AG09319 (cell line): ENCODE measurements at places on chromosomes 7 and 10.

GRCh38 chr10:61763778-61764177 lies 101.0 kb downstream of the CABCOCO1 start:
- DNase-seq = no peak

GRCh38 chr10:30368065-30368718 lies 19.1 kb upstream of the MTPAP start:
- no peak for DNase-seq

GRCh38 chr7:139339025-139339424 lies 2.1 kb upstream of the FMC1 start:
- DNase-seq = no peak

DNA sequence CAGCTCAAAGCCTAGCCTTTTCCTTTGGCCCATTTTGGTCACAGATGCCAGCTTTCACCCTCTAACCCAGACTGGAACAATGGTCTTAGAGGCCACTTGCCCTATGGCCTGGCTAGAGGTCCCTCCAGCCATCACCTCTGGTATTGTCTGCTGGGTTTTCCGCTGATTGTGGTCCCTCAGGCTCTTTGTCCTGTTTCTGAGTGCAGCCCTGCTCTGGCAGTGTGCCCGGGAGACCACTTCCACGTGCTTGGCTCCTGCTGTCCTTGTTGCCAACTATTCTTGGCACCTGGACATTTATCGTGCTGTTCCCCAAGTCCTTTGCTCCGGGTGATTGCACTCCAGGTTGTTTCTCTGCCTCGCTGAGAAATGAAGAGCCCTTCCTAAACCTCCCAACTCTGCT lies 53.3 kb upstream of the FAM180A start:
- no peak for DNase-seq

DNA sequence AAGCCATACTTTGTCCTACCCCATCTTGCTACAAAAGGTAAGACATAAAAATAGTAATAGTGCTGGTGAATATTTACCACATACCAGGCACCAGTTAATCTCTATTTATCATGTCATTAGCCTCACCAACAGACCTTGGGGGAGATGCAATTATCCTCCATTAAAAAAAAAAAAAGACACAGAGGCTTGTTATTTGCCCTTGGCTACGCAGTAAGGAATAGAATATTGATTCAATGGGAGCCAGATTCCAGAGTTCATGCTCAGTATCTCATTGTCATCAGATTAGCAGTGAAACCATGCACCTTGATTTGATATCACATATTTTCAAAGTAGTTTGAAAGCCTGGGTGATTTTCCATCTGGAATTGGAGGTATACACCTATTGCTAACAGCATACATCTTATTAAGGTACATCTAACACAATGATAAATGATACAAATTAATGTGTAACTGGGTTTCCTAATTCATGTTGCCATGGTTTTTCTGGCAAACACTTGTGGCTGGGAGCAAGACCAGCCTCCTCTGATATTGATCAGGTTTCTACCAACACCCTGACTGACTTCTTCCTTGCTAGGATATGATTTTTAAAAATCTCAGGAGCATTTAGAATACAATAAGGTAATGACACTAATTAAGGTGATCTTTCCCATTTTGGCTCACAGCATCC lies 67.1 kb upstream of the PRR15 start:
- DNase-seq = no peak

GRCh38 chr7:50197549-50197948 lies 104.5 kb upstream of the ZPBP start:
- no peak for DNase-seq

GRCh38 chr7:130288829-130289228 lies 4.1 kb upstream of the CPA4 start:
- DNase-seq = no peak

DNA sequence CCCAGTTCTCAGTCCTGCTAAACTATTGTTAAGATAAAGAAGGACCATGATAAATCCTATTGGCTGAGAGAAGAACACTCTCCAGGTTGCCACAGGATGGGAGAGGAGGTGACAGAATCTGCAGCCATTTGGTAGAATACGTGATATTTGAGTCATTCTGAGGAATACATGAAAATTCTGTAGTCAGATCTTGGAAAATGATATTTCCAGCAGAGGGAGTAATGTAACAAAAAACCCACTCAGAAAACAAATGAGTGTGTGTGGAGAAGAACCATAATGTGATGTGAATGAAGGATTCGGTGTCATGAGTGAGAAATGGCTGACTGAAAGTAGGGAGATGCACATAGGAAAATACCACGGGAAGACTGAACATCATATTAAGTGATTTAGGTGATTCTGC lies 128.5 kb upstream of the PFKP start:
- no peak for DNase-seq

GRCh38 chr10:94200146-94200837 lies 162.4 kb downstream of the NOC3L start:
- no peak for DNase-seq

DNA sequence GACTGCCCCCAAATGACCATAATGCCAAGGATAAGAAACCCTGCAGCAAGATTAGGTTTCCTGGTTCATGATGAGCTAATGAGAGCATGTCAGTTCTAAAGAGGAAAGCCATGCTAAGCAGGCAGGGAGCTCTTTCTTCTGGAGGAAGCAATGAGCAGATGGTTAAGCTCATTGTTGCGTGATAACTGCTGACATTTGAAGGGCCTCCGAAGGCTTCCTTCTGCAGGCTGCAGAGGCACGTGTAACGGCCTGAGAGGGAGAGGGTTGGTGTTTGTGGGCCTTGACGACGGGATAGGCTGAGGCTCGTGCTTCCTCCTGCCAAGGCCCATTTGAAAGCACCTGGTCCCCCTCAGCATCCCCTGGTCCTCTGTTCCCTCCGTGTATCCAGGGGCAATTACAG lies 63.5 kb upstream of the BTBD16 start:
- DNase-seq = no peak

DNA sequence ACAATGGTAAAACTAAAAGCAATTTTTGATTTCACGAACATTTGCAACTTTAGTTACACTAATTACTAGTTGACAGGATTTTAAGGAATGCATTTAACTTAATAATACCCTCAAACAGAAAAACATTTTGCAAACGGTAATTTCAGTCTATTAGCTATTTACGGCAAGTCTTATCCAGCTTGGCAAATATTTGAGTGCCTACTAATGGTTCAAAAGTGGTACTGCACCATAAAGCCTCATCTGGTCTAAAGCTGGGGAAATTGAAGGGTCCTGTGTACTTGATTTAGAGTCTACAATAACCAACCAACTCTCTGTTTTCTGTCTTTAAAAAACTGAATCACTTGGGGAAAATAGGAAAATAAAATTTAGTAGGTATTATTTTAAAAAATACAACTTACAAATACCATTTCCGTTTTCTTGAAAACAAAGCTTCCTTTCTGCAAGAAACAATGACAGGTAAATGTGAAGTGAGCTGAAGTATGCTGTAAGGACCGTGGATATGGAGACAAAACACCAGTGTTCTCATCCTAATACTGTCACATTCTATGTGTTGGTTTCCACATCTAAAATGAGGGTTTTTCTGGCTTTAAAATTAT lies 142.3 kb downstream of the VPS50 start:
- peak; percentile 12 for DNase-seq

GRCh38 chr10:88979153-88979562 lies 11.4 kb upstream of the FAS start:
- peak; percentile 46 for DNase-seq

DNA sequence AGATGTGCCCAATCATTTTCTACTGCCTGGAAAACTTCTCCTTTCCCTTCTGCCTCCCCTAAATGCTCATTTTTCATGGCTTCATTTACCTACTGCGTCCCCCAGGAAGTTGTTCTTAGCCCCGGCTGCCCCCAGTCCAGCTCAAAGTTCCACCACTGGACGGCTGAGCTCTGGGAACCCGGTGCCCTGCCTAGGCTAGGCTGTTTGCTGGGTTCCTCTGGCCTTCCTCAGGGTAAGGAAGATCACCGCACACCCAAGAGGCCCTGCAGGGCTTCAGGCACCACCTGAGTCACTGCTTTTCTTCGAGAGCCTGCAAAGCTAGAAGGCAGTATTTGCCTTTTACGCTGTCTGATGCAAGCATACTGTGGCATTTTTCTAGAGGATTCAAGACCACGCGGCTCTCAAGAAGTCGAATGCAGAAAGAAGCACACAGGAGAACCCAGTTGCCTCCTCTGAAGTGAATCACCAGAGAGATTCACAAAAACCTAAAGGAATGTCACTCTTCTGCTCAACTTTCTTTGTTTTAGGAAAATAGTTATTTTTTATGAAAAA lies 46.7 kb upstream of the ZMIZ1 start:
- no peak for DNase-seq

DNA sequence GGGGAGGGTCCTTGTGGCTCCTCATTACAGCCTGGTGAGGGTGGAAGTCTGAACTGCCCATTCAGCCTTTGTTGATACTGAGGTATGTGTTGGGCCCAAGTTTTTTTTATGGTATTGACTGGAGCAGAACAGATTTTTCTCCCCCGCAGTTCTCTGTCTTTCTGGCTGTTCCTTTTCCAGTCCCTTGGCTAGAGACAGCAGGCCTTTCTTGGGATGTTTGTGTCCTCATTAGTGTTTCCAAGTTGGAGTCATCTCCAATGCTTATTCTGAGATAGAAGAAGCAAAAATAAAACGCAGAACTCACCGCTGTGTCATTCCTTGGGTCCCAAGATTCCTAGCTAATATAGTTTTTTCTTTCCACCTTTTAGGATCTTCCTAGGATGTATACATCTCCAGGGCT lies 193.3 kb downstream of the RAMP3 start:
- no peak for DNase-seq

DNA sequence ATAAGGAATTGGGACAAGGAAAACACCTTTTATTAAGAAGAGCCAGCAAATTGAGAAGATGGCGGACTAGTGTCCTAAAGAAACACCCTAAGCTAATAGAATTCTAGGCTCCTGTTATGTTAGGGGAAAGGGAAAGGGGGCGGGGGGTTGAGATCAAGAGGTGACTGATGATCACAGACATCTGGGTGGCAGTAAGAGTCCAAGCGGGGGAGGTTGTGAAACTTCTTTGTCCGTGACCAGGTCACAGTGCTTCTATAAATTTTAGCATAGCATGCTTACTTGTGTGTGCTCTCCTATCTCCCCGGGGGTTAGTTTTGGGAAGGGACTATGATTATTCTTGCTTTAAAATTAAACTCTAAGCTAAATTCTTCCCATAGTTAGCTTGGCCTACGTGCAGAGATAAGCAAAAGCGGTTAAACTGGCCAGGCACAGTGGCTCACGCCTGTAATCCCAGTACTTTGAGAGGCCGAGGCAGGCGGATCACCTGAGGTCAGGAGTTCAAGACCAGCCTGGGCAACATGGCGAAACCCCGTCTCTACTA lies 262.1 kb downstream of the SKIDA1 start:
- DNase-seq = no peak

DNA sequence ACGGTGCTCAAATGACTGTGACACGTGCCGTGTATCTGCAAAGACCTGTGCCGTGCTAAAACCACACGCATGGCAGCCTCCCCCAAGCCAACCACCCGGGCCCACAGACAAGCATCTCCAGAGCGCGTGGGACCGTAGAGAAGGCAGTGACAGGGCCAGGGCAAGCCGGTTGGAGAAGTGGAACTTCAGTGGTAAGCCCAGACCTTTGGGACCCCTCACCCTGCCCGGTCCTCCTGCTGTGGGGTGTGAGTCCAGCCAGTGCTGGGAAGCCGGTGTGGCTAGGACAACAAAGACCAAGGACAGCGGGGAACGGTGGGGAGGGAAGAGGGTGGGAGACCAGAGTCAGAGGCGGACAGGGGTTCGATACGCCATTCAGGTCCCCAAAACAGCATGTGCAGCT lies 476.2 kb downstream of the DNAJB6 start:
- no peak for DNase-seq

DNA sequence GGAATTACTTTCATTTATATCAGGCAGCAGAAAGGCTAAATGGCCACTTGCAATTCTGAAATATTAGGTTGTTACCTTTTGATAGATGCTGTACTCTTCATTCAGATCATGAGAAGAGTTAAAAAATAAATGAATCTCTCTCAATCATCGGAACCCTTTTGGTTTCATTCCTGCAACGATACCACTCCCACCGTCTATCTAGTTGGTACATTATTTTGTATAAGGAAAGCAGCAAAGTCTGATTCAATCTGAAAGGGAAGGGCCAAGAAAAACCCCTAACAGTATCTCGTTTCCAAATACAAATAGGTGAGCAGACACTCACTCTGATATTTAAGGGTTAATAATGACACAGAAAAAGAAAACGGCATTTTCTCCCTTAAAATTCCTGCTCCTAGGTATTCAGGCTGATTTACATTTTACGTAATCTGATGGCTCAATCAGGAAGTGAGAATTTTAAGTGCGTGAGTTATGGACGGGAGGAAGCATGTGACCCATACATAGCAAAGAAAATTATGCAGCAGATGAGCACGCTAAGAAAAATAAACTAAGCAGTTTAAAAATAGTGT lies 209.4 kb upstream of the KLF14 start:
- DNase-seq = no peak
